Umbilical cord (tissue), 2 donors: ENCODE measurements at places on chromosomes 13 and 19. TPM values are rescaled to one million over a fixed set of nuclear protein-coding genes. Genes with fewer than 3 reads are reported as not detected.

SOHLH2 gene
- 0.72 TPM for total RNA-seq

- no peak for DNase-seq
These were observed 85.0 kb downstream of the DOCK9 start for GRCh38 chr13:98892821-98893220.

GRCh38 chr13:106561551-106562170 lies 6.3 kb downstream of the ARGLU1 start:
- DNase-seq: peak; percentile 15

- DNase-seq: peak; percentile 67
These were observed 36.6 kb upstream of the MEDAG start for GRCh38 chr13:30869491-30869890.

DNA sequence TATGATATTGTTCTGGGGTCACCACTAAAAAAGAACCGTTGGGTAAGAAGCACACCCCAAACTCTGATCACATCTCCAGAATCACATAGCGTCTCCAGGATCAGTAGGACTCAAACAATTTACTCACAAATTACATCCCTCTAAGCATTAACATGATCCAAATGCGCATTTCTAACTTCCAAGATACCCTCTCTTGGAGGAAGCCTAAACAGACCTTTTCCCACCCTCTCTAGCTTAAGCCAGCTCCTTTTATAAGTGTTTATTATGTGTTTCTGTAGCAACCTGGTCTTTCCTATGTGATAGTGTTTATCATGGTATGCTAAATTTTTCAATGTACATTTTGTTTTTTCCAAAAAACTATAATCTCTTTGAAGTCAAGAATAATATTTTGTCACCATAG lies 1846.5 kb downstream of the OLFM4 start:
- DNase-seq: no peak

- no peak for DNase-seq
These were observed 5.8 kb downstream of the CD320 start for GRCh38 chr19:8302357-8302691.

- DNase-seq: no peak
These were observed 79.9 kb downstream of the MRPL57 start for GRCh38 chr13:21256351-21256761.

GRCh38 chr13:51278426-51279130 lies 56.4 kb downstream of the FAM124A start:
- DNase-seq: no peak

DNA sequence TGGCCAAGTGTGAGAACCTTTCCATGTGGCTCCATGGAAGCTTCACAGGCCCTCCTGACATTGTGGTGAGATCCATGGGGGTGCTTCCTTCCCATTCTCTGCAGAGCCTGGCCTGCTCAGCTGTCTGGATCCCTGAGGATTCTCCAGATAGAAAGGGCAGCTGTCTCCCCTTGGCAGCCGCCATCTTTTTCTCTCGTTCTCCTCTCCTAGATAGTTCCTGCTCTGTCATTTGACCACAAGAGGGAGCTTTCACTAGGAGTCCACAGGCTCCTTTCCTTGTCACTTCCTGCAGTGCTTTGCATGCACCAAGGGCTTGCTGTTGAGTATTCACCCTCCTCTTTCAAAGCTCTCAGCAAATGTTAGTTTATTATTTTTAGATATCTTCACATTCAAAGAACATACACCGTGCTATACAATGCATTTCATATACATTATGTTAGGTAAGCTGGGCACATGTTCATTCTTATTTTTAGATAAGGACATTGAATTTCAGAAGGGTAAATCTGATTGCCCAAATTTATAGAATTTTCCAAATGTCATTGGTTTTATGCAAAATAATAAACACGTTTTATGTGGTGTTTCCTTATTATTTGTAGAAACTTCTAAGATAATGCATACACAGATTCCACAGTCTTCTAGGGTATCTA lies 133.2 kb downstream of the FRY start:
- peak; percentile 48 for DNase-seq

DNA sequence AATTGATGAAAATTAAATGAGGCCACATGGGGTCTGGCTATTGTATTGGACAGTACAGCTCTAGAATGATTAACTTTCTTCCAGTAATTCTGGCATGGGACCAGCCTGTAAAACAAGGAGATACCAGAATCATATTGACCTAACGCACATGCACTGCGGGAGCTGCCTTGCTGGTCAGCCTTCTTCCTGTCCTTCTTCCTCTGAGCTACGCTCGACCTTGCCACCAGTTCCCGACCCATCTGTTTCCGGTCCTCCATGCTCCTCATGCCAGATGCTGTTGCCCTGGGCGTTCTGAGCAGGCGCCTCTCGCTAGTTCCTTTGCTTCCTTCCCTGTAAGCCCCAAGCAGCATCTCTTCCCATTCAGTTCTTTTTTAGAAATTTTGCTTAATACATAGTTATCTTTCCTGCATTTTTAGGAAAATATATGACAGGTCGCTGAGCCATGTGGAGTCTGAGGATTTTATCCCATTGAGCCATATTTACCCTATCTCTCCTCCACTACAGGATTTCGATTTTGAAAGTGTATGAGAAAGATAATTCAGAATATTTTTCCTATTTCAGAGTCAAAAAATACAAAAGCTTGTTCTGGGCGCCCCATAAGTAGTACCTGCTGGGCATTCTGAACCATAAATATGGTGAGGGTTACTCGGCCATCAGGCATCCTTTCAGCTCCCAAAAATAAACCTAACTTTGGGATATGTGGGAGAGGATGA lies 38.6 kb downstream of the TNFRSF19 start:
- peak; percentile 58 for DNase-seq

DNA sequence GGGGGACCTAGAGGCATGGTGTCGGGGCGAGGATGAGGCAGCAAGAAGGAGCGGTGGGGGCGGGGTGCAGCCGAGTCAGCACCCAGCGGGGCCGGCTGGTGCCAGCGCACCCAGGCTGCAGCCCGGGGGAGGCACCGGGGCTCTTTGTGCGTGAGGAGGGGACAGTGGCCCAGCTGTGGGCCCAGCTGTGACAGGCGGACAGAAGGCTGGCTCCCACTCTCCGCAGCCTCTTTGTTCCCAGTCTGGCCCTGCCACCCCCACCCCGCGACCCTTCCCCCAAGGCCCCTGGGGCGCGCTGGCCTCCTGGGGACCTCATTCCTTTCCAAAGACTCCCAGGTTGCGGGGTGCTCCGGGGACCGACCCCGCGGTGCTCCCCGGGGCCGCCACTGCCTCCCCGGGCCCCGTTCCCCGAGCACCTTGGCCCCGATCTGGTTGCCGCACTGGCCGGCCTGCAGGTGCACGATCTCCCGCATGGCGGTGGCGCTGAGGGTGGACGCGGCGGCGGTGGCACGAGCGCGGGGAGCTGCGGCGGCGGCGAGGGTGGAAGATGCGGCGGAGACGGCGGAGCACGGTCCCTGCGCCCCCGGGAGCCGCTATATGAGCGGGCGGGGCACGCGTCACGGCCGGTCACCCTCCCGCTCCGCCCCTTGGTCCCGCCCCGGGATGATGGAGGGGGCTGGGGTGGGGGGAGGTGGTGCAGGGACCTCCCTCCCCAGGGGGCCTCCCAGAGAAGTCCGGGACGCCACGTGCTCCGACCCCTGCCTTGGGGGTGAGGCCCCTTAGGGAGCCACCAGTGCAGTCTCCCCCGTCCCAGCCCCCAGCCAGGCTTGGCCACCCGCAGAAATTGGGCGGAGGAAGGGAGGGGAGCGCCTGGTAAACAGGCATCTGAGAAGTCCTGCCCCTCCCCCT lies at the start of gene TUBB4A:
Gene TUBB4A (minus strand): TSS at position 570 of the 909 bp plus-strand sequence. CDS start 97 bp downstream, at position 473.
- no peak for DNase-seq

DNA sequence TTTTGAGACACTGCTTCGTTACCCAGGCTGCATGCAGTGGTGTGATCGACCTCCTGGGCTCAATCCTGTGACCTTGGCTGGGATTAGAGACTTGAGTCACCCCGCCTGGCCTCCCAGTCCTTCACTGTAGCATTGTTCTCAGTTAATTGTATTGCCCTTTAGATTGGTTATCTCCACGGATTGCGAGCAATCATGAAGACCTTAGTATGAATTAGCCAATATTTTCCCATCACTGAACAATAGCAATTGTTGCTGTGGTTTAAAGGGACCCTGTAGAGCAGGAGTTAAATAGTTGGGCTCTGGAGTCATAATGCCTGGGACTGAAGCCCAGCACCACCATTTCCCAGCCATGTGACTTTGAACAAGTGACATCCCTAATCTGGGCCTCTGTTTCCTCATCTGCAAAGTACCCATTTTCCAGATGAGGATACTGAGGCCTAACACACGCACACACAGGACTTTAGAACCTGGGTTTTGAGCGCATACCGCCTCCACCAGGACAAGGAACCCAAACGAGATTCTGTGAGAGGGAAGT lies 8.4 kb downstream of the PPP1R14A start:
- no peak for DNase-seq

DNA sequence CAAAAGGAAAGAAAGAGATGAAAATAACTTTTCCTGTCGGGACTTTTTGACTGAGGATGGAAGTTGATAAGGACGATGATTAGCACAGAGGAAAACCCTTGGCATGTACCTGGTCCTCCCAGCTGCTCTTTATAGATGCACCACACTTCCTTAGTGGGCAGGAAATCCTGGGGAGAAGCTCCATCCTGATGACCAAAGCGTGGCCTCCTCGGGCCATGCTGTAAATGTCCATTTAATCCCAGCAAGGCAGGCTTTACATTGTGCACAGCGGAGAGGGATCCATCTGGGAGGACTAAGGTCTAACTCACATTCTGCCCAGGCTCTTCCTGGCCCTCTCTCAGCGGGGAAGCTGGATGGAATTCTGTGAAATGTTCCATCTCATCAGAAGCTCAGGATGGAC lies 113.5 kb downstream of the COL4A2 start:
- DNase-seq: no peak

- DNase-seq: no peak
These were observed 16.2 kb downstream of the UNC13A start for GRCh38 chr19:17671906-17672305.

ZNF763 gene
- total RNA-seq: 11.6 TPM

KRTDAP gene
- total RNA-seq: 56.1 TPM

DNA sequence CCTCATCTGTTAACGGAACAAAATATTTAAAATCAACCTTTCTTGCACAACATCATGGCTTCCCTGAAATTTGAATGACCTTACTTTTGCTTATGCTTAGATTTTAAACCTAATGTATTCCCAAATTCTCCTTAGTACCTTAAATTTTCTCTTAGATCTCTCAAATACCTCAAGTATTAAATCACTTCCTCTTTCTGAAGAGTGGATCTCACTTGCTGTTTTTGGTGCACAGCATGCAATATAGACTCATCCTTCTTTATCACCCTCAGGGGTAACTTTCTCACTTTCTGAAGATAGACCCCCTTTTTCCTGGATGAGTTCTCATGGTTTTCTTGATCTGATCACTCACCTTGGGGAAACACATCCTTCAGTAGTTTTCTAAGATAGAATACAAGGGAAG lies 871.7 kb downstream of the DACH1 start:
- no peak for DNase-seq

GRCh38 chr13:21121616-21122015 lies 54.7 kb downstream of the SKA3 start:
- DNase-seq: no peak

SPART gene
- total RNA-seq: 103 TPM

DNA sequence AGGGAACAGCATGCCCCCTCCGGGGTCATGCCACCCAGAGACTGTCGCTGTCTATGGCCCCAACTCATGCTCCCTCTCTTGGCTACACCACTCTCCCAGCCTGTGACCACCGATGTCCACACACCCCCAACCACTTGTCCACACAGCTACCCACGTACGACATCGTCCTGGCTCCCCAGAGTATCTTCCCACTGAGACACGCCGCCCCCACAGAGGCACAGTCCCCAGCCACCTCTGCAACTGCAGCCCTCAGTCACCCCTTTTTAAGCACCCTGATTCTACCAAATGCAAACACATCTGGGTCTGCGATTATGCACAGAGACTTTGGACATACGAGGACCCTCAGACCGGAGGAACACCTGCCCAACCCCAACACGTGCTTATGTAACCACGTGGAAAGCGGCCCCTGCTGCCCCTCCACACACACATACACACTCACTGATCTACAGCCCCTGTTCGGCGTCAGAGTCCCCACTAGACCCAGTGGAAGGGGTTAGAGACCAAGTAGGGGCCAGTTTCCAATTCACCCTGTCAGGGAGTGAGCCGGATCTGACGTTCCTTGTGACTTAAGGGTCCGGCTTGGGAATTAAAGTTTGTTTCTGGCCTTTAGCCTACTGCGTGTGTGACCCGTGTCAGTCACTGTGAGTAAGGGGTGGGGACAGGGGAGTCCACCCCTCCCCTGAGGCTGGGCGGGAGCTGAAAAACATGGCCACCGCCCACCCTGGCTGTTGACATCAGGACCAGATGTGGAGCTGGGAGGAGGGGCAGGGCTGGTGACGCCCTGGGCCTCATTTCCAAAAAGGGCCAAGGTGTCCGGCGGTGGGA lies 11.9 kb upstream of the AXL start:
- DNase-seq: peak; percentile 60

DNA sequence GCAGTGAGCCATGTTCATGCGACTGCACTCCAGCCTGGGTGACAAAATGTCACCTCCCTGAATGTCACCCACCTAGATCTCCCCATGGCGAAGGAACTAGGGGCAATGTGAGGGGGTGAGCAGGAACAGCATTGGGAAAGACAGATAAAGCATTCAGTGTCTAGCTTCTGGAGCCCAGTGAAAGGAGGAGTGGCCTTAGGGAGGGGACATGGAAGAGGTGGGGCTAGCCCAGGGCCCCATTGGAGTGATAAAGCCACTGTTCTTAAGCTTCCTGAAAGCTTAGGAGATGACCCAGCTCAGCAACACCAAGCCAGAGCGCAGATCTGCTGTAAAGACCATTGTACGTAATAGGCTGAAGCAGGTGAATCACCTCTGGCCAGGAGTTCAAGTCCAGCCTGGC lies 13.0 kb upstream of the KCNN1 start:
- no peak for DNase-seq

DNA sequence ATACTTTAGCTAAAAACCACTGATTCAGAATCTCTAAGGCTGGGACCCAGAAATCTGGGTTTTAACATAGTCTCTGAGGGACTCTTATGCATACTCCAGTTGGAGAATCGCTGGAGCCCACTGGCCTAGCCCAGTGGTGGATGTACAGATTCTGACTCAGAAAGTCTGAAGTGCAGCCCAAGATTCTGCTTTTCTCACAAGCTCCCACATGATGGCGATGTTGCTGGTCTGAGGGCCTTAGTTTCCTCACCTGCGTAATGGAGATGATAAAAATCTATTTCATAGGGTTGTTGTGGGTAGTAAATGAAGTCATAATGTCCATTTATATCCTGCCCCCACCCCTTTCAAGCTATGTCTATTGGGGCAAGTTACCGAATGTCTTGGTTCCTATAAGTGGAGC lies 7.7 kb upstream of the CDADC1 start:
- DNase-seq: no peak

SYCN gene
- total RNA-seq: not detected

CD33 gene
- 5.3 TPM for total RNA-seq

- no peak for DNase-seq
These were observed 1193.1 kb upstream of the MIR17HG start for GRCh38 chr13:90154311-90154960.

- DNase-seq: no peak
These were observed 3.1 kb downstream of the ANKRD24 start for GRCh38 chr19:4185413-4186086.

RFPL4A gene
- total RNA-seq: not detected

DNA sequence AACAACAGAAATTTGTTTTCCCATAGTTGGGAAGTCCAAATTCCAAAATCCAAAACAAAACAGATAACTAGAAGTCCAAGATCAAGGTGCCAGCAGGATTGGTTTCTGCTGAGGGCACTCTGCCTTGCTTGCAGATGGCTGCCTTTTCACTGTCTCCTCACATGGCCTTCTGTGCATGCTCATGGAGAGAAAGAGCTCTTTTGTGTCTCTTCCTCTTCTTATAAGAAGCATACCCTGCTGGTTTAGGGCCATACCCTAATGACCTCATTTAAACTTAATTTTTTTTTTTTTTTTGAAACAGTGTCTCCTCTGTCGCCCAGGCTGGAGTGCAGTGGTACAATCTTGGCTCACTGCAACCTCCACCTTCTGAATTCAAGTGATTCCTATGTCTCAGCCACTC lies 1974.1 kb upstream of the PCDH20 start:
- DNase-seq: no peak
